ENCODE measurements at places on chromosomes 11 and 22.

DNA sequence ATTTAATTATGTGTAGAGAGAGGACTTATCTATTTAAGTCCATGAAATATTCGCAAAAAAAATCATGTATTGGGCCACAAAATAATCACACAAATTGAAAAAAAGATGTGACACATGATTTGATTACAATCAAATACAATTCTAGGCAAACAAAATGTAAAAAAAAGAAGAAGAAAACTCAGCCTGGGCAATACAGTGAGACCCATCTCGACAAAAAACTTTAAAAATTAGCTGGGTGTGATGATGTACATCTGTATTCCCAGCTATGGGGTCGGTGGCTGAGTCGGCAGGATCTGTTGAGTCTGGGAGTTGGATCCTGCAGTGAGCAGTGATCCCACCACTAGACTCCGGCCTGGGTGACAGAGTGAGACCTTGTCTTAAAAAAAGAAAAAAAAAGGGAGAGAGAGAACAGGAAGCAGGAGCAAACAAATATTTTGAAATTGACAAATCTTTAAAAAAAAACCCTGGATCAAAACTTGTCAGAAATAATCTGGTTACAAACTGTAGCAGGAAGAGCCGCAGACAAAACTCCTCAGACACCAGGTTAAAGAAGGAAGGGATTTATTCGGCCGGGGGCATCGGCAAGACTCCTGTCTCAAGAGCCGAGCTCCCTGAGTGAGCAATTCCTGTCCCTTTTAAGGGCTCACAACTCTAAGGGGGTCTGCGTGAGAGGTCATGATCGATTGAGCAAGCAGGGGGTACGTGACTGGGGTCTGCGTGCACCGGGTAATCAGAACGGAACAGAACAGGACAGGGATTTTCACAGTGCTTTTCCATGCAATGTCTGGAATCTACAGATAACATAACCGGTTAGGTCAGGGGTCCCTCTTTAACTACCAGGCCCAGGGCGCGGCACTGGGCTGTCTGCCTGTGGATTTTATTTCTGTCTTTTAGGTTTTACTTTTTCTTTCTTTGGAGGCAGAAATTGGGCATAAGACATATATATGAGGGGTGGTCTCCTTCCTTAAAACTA, 3.3 kb upstream of the TYMP start:
- DNase-seq, result no peak

DNA sequence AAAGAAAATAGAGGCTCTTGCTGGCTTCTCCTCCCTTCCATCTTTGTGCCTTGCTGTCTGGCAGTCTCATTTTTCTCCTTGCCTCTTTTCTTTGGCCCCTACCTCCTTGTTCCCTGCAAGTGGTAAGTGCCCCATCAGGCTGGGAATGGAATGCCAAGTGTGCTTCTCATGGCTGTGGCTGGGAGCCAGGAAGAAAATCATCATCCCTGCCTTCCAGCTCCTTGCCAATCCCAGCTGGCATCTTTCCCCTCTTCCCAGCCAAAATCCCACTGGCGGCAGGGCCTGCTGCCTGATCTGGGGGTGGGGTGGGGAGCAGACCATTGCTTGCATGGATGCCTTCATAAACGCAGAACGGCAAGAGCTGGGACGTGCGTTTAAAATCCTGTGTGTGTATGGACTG, 27.0 kb upstream of the SLC25A18 start:
- DNase-seq, result peak; percentile 66

DNA sequence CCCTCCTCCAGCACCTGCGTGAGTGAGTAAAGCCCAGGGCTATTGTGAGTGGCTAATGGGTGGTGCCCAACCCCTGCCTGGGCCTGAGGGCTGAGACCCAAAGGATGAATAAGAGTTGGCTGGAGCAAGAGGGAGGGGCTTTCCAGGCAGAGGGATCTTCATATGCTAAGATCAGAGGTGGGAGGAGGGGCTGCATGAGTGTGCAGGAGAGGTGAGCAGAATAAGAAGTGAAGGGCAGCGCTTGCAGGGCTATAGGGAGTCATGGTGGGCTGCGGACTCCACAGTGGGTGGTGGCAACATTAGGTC, 3.9 kb downstream of the EMID1 start:
- no peak for DNase-seq

GRCh38 chr11:61555051-61555969, 25.6 kb downstream of the SYT7 start:
- no peak for DNase-seq

DNA sequence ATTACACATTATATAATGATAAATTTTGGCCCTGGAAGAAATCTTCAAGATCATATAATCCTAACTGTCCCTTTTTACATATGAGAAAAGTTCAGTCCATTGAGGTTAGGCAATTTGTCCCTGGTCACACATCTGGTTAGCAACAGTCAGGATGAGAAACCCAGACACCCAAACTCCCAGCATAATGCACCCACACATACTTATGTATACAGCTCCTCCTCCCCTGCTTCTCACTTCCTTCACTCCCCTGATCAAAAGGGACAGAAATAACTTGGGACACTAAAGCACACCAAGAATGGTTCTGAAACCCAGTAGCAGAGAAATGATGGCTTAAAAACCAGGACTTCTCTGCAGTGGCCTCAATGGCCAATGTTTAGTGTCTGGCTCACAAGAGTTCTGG, 11.1 kb downstream of the NUMA1 start:
- DNase-seq, result no peak

GRCh38 chr22:42414021-42414420, 18.2 kb downstream of the NFAM1 start:
- DNase-seq, result no peak

DNA sequence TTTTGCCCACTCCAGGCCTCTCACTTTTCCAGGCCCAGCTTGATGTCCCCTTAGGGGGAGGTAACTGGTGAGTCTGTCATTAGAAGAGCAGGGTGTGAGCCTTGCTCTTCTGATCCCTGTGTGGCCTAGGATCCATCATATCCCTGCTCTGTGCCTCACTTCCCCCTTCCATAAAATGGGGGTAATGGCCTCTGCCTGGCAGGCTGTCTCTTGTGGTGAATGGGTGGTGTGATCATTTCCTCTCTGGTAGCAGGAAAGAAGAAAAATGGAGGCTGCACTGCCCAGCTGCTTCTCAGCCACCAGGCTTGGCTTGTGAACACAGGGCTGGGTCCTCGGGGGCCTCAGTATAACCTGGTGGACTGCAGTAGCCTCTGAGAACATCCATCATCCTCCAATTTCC, 5.6 kb downstream of the ARHGEF17 start:
- DNase-seq, result no peak

DNA sequence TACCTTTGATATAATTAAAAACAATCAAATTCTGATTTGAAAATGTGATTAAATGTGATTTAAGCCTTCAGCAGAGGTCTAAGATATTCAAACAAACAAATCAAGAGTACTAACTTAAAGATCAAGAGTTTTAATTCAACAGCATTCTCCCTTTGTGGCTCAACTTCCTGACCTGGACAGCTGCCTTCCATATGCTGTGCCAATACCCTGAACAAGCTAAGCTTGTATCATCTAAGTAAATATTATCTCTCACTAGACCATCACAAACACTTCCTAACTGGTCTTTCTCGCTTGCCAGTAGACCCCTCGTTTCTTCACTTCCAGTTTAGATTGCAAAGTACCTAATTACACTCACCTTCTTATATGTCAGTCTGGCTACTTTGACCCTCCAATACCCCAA, 35.9 kb upstream of the P4HA3 start:
- DNase-seq, result no peak

DNA sequence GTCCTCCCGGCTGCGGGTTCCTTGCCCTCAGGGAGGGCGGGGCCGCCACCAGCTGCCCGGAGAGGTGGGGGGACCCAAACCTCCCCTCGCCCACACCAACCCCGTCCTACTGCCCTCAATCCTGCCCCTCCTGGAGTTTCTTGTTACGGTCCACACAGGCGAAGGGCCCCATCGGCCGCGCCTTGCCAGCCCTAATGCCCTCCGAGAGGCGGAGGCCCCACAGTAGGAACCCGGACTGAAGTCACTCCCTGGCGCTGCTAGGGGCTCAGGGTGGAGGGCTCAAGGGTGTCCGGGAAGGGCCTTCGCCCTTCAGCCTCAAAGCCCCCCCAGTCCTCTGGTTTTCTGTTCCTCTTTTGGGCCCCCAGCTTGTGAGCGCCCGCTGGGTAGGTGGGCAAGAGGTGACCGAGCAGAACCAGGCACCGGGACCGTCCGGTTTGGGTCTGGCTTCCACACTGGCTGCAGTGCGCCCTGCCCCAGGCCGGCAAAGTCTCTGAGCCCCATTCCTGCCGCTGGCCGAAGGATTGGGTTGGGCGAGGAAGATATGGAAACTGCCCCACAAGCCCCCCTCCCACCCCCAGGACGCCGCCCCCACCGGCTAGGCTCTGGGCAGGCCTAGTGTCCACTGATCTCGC, 24.5 kb downstream of the DUSP8 start:
- no peak for DNase-seq

DNA sequence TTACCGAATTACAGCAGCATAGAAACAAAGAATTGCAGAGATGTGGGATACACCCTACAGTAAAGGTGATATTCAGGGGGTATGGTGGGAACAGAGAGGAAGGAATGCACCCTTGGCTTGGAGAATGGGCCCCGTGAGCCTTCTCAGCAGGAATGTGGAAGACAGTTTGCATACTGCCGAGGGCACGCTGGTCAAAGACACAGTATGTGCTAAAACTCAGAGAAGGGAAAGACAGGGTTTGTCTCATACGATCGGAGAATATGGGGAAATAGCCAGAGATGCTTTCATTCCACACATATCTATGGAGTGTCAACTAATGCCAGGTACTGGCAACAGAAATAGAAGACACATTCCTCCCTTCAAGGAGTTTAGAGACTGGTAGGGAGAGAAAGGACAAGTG, 36.9 kb downstream of the UBASH3B start:
- DNase-seq, result no peak

- DNase-seq, result peak; percentile 23
Measured at GRCh38 chr11:1219834-1220815, 2.7 kb upstream of the MUC5B start.

GRCh38 chr22:24424901-24425775, 2.3 kb upstream of the ADORA2A start:
- DNase-seq, result no peak

GRCh38 chr22:41127451-41127850, 35.1 kb downstream of the EP300 start:
- no peak for DNase-seq

GRCh38 chr11:14261066-14261465, 97.9 kb downstream of the RRAS2 start:
- DNase-seq, result no peak

GRCh38 chr11:70078095-70078780, at the start of gene ANO1:
ANO1 (plus strand) TSS chr11:70078317; CDS start chr11:70078607, 290 bp downstream.
- DNase-seq, result peak; percentile 60

DNA sequence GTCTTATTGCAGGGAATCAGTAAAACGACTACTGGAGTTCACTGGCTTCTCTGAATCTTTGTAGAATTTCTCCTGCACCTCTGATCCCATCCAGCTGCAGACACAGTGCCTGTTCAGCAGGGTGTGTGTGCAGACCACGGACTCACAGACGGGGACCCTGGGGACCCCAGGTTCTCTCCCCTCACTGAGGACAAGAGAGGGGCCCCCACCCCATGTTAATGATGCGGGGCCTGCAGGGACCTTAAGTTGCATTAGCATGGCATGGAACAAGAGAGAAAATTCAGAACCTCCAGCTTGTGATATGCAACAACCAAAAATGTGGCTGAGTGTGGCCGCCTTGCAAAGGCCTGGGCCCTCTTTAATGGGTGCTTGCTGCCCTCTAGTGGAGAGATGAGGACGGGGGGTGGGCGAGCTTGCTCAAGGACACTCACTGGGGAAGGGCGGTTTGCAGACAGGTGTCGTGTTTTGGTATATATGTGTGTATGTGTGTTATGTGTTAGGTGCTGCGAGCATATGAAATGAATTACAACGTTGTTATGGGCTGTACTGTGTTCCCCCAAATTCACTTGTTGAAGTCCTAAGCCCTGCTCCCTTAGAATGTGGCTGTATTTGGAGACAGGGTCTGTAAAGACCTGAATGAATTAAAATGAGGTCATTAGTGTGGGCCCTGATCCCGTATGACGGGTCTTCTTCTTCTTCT, 84.4 kb upstream of the SEPTIN5 start:
- DNase-seq, result peak; percentile 86

GRCh38 chr22:21569459-21570170, 2.1 kb downstream of the UBE2L3 start:
- no peak for DNase-seq

DNA sequence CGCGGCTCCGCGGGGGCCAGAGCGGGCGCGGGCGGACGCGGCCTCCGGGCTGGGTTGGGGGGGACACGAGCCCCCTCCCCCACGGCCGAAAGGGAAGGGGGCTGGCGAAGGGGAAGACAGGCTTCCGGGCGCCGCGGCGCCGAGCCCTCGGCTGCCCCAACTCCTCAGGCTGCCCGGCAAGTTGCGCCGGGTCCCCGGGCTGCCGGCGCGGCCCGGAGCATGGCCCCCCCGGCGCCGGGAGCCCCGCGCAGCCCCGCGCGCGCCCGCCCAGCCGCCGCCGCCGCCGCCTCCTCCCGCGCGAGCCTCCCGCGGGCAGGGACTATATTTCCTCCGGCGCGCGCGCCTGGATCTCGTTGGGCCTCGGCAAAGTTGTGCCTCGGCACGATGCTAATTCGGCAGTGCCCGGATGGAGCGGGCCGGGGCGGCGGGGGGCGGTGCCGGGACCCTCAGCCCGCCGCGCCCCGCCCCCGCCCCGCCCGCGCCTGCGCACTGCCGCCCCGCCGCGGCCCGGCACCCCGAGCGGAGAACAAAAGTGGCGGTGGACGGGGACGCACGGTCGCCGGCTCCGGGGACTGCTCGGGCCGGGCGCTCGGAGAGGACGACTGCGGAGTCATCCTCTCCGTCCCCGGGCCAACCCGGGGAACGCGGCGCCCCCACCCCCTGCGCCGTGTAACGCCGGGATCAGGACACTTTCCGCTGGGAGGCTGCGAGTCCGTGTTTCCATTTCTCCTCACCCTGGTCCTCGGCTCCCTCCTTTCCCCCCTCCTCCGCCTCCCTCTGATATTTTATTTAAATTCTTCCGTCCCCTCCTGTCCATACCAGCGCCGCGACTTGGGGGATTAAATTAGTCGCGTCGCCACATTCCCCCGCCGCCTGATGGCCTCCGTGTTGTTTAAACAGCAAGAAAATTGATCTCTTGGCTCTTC, at the start of gene PHF21B:
PHF21B (minus strand) TSS at position 400 of the 926 bp plus-strand sequence. CDS start 456 bp downstream, outside the sequence.
- peak; percentile 80 for DNase-seq

- DNase-seq, result no peak
Measured at GRCh38 chr11:2215561-2216399, 44.2 kb upstream of the TH start.

GRCh38 chr22:28581016-28581415, 98.6 kb downstream of the TTC28 start:
- no peak for DNase-seq

- no peak for DNase-seq
Measured at GRCh38 chr11:68300076-68300830, 12.1 kb upstream of the LRP5 start.
